Activated CD4-positive, alpha-beta T cell treated with anti-CD3 and anti-CD28 coated beads, Interleukin-2, Interleukin-6, amounts not matched to agents 100 ng/mL and 50 ng/mL, durations not matched to agents 16 hours and 8 hours (primary cell): ENCODE measurements at places on chromosomes 3 and 15.

DNA sequence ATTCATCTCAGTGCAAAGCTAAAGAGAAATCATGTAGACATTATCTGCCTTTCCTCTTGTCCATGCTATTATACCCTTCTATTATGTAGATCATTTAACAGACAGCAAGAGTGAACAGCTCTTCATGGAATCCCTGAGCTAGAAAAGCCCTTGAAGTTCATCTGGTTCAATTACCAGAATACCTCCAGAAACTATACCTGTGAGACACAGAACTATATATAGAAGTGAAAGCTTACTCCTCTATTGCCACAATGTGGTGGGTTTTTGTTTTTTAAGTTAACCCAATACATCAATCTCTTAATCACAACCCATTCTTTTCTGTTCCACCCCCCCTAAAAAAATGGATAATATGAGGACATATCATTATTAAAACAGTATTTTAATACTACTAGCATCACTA, 347.7 kb downstream of the PLCL2 start:
- DNase-seq: no peak

- no peak for DNase-seq
Measured at GRCh38 chr3:140056047-140056446, 121.1 kb downstream of the CLSTN2 start.

DNA sequence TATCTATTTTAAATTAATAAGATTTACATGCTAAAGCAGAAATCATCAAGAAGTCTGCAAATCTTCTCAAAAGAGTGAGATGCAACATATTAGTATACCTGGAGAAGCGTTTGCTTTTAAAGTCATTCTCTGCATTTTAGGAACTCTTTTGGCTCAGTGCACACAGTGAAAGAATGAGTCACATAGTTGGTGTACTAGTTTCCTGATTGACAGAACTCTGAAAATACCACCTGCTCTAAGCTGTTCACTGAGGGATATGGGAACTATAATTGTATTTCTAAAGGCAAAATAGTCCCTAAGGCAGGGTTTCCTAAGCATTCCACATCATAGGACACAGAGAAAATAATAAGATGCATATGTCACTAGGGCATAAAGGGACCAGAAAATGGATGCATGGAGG, 838.5 kb downstream of the DIPK2A start:
- DNase-seq: no peak

GRCh38 chr3:69108811-69109210, 13.6 kb downstream of the LMOD3 start:
- no peak for DNase-seq

DNA sequence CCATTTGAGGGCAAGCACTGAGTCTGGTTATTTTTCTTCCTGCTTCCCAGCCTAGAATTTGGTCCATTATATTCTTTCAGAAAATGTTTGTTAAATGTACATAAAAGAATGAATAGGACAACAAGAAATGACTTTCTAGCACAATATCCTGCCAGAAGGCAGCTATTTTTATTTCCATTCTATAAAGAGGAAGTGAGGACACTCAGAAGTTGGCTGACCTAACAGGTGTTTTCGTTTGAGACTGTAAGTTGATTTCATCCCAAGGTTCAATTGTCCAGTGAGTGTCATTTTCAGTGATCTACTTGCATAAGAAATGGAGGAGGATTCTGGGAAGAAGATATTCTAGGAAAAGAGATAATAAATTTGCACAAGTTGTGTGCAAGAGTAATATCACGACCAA, 191.9 kb upstream of the POU1F1 start:
- DNase-seq: no peak

DNA sequence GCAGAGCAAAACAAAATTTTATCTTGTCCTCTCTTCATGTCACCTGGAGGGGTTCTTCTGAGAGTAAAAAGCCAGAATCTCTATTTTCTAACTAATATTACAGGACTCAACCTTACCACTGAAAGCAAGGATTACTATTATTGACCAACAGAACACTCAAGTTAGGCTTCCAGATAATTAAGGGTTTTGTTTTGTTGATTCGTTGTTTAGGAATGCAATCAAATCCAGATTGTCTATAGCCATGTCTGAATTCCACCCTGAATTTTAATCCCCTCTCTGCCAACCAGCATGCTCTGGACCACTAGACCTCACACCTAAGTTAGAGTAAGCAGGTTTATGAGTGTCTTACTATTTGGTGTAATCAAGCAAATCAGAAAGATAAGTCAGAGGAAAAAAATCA, 90.7 kb downstream of the PEAK1 start:
- DNase-seq: no peak

DNA sequence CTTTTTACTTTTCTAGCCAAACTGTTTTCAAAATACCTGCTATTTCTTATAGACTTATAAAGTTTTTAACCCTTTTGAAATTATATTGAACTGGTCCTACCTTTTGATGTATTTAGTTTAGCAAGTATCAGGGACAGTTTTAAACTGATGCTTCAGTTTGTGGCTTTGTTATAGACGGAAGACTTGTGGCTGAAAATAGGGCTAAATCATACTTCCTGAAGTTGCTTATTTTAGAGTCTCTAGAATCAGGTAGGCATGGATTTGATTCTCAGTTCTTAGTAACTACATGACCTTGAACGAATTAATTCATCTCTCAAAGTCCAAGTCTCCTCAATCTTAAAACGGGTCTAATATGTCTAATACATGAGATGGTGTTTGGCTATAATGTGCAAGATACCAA, 322.8 kb downstream of the RAP2B start:
- DNase-seq: peak; percentile 15

- DNase-seq: no peak
Measured at GRCh38 chr3:13385373-13385965, 34.7 kb downstream of the NUP210 start.

DNA sequence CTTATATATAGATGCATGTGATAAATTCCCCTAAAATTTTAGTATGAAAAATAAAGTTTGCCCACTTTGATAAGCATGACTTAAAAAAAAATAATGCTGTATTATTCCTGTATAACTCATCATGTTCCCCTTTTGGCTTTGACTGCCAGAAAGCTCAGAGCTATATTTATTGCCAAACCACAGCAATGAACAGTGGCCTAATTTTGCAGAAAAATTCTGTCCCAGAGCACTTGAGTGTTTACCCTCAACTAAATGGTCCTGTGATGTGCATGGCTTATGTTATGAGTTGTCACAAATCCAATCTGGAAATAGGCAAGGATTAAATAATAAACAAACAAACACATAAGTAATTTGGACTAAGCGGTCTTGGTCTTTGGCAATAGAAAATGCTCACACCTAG, 276.7 kb downstream of the SLC9A9 start:
- DNase-seq: no peak

GRCh38 chr3:150495149-150495548, 51.1 kb downstream of the SERP1 start:
- no peak for DNase-seq

GRCh38 chr3:106534206-106534605, 665.4 kb upstream of the CBLB start:
- DNase-seq: peak; percentile 73

DNA sequence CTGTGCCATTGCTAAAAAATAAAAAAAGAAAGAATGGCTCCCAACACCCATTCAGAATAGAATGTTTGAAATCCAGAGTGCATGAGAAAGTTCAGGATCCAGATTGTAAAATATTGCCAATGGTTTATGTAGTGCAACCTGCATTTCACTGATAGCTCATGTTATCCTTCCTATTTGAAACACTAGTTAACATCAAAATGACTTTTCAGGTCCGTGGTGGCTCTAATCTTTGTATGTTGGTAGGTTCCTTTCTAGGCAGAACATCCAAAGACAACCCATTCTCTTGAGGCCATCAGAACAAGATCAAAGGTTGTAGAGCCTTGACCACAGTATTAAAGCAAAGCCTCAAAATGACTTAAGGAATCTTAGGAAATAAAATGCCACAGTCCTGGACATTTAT, 51.0 kb downstream of the PLCL2 start:
- no peak for DNase-seq

DNA sequence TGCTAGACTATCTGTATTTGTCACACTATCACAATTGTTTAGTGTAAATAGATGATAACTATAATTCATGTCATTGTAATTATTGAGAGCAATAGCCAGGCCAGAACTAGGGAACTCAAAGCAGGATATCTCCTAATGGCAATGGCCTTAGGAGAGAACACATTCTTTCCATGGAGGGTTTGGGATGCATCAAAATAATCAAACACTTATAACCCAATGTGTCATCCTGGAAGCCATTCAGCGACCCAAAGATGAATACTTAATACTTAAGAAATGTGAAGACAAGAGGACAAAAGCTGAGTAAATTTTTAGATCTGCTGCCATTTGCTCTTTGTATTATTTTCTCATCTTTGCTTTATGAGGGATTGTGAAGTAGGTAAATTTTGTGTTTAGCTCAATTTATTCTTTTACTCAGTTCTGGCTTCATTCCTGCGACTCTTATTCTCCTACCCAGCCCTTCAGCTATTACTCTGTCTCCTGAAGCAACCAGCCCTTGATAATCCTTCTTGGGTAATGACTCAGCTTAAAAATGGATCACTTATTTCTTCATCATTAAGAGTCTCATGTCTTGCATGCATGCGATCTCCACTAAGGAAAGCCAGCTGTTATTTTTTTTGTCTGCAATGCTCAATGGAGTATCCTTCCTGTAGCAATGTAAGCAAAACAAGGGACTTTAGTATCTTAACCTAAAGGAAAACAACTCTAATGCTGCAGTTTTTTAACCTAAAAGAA, 2.0 kb downstream of the OR4F15 start:
- DNase-seq: no peak

DNA sequence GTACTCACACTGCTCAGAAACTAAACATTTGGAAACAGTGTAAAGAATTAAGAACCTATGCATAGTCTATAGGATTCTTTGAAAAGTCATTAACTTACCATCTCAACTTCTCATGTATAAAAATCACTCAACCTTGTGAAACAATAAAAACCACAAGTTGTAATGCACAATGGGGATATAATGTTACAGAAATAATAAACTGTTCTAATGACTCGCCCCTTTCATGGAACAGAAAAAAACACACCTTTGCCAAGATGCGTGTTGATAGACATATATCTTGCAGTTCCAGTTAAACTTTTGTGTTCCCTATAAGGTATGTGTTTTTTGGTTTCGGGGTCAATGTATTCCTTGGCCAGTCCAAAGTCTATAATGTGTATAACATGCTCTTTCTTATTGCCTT, 50.8 kb upstream of the PPIB start:
- no peak for DNase-seq

DNA sequence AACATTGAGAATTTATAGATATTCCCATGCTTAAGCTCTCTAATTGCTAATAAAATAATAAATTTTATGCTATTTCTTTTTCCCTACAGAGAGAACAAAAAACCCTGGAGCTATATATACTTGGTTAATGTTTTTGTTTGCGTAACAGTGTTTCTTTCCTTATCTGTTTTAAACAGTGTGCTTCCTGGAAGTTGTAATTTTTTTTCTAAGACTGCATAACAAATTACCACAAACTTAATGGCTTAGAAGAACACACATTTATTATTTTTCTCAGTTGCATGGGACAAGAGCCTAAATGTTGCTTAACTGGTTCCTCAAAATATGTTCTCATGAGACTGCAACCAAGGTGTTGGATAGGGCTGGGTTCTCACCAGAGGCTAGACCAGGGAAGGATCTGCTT, 49.7 kb upstream of the DPH6 start:
- no peak for DNase-seq

- DNase-seq: no peak
Measured at GRCh38 chr3:142013326-142013980, 135.9 kb downstream of the TFDP2 start.

DNA sequence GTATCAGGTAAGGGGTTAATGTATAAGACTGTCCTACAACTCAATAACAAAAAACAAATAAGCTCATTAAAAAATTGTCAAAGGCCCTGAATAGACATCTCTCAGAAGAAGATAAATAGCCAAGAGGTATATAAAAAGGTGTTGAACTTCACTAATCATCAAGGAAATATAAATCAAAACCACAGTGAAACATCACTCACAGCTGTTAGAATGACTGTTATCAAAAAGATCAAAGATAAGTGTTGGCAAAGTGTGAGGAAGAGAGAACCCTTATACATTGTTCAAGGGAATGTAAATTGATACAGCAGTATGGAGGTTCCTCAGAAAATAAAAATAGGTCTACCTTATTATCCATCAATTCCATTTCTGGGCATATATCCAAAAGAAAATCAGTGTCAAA, 95.5 kb downstream of the FILIP1L start:
- no peak for DNase-seq

DNA sequence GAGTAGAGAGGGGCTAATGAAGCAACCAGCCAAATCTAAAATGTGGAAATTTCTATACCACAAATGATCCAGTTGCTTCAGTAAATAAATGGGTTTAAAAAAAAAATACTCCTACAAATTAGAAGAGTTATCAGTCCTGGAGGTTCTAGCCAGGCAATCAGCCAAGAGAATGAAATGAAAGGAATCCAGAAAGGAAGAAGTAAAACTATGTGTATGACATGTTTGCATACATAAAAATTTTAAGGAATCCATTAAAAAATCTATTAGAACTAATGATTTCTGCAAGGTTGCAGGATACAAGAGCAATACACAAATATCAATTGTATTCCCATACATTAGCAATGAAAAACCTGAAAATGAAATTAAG, 9.6 kb downstream of the MESP2 start:
- DNase-seq: no peak

GRCh38 chr15:78565097-78565950, at the start of gene CHRNA5:
Gene CHRNA5, plus strand, starts transcription at chr15:78565520. Its CDS starts 200 bp downstream, at chr15:78565720.
- peak; percentile 87 for DNase-seq

- DNase-seq: no peak
Measured at GRCh38 chr3:184546252-184546651, 15.3 kb upstream of the EPHB3 start.

GRCh38 chr3:111850537-111850936, 8.5 kb upstream of the PHLDB2 start:
- DNase-seq: no peak

GRCh38 chr15:80977627-80978036, 12.0 kb downstream of the MESD start:
- DNase-seq: peak; percentile 46

- no peak for DNase-seq
Measured at GRCh38 chr3:13880811-13881156, 913 bp upstream of the WNT7A start.

- no peak for DNase-seq
Measured at GRCh38 chr3:16534640-16535262, 21.3 kb upstream of the RFTN1 start.

DNA sequence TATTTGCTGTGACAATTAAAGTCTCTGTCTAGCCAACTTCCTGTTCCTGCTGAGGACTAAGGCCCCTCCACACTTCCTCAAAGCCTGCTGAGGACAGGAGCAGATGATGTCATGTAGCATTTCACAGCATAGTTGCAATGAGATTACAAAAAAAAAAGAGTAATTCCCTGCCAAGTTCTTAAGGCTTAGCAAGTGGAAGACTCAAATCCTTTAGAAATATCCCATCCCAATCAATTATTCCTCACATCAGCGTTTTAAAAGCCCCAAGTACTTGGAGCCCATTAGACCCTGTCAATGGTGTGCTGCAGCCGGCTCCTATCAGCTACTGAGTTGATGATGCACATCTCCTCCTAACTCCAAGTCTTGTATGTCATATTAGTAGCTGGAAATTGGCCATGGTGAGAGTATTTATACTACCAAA, 51.7 kb downstream of the TRANK1 start:
- no peak for DNase-seq

GRCh38 chr3:122349171-122349570, 24.1 kb downstream of the CSTA start:
- DNase-seq: no peak
